ENCODE measurements at places on chromosomes 7 and 10. TPM values are rescaled to one million over a fixed set of nuclear protein-coding genes. Genes with fewer than 3 reads are reported as not detected.

- DNase-seq = no peak
Measured at GRCh38 chr10:52420656-52421055, 106.6 kb downstream of the DKK1 start.

The CADPS2 gene
- total RNA-seq = 6.3 TPM

The PON1 gene
- not detected for total RNA-seq

GRCh38 chr7:34675749-34676374 is 17.8 kb downstream of the NPSR1 start:
- DNase-seq = no peak
